HFFc6 (cell line): ENCODE measurements at places on chromosomes 12 and 14. TPM values are rescaled to one million over a fixed set of nuclear protein-coding genes. Genes with fewer than 3 reads are reported as not detected.

Gene KRT6B
- total RNA-seq: not detected in 3 replicates

GRCh38 chr14:31898838-31899528, 178.1 kb upstream of the ARHGAP5 start:
- no peak for DNase-seq

DNA sequence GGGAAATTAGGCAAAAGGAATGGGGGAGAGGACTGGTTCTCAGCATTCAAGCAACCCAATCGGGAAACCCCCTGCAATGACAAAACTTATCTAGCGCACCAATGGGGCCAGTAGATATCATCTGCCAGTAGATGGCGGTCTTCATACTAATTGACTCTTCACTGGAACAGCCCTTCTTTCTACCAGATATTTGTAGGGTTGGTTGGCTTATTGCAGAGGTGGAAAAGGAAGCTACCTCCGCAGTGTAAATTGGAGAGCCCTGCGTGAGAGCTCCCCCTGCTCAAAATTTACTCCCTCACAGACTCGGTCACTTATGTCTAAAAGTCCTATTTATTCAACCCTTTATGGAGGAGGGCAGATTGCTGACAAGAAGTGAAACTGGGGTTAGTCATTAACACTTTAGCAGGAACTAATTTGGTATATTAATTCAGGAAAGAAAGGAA, 166.1 kb upstream of the CCND2 start:
- peak; percentile 50 for DNase-seq

GRCh38 chr12:124906606-124907261, 7.7 kb downstream of the UBC start:
- DNase-seq: peak; percentile 91

GRCh38 chr14:54206516-54206915, 190.3 kb upstream of the CDKN3 start:
- DNase-seq: no peak

Gene TMEM233
- total RNA-seq: not detected in 3 replicates

Gene SLC25A47
- total RNA-seq: not detected in 3 replicates

GRCh38 chr12:14907953-14908352, 22.3 kb upstream of the MGP start:
- DNase-seq: no peak

DNA sequence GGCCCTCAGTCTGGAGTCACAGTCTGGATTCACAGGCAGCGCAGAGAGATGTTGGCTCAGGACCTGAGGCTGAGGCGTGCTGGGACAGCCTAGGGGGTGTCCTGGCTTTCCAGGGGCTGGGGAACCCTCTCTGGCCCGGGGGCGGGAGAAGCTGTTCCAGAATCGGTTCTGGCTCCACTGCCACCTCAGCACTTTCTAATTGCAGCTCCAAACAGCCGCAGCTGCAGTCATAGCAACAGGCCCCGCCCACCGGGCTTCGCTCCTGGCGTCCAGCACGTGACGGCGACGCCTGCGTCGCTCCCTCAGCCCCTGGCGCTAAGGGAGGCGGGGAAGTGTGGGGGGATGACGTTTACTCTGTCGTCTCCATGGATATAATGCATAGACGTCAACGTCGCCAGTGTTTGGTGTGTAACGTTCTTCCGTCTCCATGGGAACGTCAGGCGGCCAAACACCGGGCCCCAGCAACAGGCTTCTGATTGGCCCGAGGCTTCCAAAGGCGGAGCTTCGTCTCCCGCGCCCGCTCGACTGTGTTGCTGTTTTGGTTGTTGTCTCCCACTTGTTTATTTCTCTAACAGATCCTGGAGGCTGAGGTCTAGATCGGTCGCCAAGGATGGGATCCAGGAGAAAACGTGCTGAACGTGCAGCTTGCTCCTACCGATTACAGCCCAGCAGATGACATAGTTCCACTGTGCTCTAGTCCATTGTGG, 19.7 kb upstream of the FOS start:
- DNase-seq: peak; percentile 100

- DNase-seq: no peak
Observed at GRCh38 chr14:86865934-86866333, 1127.0 kb downstream of the GALC start.

Gene SDR39U1
- total RNA-seq: 27.5 and 29.6 TPM in 2 replicates

- no peak for DNase-seq
Observed at GRCh38 chr12:121874071-121874470, 14.5 kb upstream of the PSMD9 start.

DNA sequence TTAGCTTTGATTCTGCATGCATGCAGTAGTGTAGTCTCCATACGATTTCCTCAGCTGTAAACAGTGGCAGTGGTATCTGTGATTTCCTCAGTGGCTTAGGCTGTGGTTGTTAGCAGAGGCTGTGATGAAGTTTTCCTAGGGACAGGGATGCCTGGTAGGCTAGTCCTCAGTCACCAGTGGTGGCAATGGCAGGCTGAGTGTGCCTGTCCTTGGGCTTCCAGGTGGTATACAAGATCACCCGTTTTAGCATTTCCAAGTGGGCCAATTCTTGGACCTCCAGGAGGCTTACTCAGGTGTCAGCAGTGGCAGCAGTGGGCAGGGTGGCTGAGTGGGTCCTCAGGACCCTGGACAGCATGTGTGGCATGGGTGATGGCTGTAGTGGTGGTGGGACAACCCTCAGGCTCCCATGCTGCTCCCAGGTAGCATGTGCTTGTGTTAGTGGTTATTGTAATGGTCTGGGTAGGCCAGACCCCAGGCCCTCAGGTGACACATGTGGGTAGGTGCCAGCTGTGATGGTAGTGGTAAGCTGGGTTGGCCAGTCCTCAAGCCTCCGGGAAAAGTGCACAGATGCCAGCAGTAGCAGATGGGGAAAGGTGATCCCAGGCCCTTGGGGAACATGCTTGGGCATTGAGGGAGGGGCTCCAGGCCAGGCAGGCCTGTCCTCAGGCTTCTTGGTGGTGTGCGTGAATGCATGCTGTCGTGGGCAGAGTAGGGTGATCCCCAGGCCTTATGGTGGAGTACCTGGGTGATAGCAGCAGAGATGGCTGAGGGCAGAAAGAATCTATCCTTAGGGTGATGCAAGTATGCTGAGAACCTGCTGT, 146.5 kb downstream of the PAPOLA start:
- no peak for DNase-seq

DNA sequence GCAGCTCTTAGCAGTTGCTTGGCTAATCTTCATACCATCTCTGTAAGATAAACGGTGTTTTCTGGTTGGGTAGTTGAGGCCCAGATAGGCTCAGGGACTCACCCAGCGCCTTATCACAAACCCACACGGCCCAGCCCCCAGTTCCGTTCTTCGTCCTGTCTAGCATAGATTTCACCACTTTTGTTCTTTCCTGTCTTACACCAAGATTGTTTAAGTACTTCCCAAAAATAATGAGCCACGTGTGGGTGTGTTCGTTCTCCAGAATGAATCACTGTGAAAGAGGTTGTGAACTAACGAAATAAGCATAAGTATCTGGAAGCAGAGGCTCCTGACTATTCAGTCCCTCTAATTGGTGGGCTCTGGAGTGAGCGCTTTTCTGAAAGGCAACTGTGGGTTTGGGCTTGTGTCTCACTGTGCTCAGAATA, 21.4 kb downstream of the ACVR1B start:
- no peak for DNase-seq

Gene WDHD1
- 10.3 to 17.5 TPM (median 17.0 TPM) in 3 replicates for total RNA-seq

- no peak for DNase-seq
Observed at GRCh38 chr12:115203701-115204100, 519.7 kb upstream of the TBX3 start.

GRCh38 chr12:77522247-77522646, 308.4 kb upstream of the NAV3 start:
- DNase-seq: no peak

Gene PLBD1
- not detected in 3 replicates for total RNA-seq

DNA sequence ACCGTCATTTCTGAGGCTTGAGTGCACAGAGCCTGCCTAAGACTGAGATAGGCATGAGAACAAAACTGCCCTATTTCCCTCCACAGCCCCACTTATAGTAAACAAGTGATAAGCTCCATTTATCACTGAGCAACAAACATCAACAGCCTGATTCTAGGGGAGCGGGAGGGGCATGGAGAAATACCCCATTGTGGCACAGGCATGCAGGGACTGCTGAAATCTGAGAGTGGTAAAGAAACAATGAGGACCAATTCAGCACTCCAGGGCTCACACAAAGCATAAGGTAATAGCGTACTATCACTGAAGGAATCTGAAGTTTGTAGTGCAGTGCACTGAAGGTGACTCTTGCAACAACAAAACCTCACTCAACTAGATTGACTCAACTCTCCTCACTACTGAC, 186.7 kb downstream of the ANO2 start:
- DNase-seq: no peak

GRCh38 chr12:121376754-121377697, 22.9 kb upstream of the RNF34 start:
- DNase-seq: no peak

Gene DENND5B
- 9.7 and 10.9 TPM in 2 replicates for total RNA-seq

Gene IL23A
- not detected in 3 replicates for total RNA-seq

DNA sequence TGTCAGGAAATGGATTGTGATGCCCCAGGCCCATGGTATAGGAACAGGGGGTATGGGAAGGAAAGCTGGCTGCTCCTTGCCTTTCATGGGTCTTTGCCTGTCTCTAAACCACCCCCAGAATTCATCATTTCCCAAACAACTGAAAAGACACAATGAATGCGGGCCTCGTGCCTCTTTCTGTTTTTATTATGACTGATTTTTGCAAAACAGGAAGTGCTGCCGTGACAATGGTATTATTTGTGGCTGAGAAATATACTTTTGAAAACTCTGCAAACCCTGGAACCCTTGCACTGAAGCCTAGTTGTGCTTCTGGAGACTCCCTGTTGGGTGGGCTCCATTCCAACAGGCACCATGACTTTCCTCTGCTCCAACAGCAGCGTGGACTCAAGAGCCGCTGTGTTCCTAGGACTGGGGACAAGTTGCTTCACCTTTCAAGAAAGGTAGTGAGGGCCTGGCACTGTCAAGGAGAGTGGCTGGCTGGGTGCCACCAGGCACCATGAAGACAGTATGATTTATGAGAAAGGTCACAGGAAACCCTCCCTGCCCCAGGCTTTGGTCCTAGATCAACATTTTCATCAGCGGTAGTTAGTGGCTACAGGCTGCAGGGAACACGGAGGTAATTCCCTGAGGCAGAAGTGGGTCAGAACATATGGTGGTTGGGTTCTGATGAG, 4.8 kb upstream of the DGLUCY start:
- no peak for DNase-seq

DNA sequence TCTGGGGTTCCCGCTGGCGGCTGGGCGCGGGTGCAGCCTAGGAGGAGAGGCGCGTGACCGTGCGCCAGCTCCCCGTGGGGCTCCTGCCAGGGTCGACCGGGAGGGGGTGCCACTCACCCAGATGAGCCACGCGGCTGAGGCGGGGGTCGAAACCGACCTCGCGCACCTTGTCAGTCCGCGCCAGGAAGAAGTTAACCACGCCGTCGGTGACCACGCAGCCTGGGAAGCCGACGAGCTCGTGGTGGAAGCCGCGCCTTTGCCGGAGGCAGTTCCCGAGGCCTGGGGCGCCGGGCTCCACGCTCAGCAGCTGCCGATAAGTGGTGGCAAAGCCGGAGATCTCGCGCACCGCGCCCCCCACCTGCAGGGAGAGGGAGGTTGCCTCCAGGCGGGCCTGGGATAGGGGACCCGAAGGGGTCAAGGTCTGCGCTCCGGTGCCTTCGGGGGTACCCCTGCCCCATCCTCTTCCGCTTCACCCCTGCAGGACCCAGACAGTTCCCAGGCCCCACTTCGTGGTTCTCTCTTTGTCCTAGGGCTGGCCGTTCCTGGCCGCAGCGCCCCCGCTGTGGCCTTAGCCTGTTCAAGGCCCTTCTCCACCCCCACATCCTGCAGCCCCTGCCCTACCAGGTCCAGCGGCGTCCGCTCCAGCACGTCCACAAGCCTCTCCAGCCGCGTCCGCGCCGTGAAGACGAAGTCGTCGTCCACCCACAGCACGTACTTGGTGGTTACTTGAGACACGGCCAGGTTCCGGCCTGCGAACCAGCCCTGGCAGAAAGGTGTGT, 5.3 kb downstream of the B4GALNT1 start:
- no peak for DNase-seq

- DNase-seq: no peak
Observed at GRCh38 chr12:132472386-132472785, 17.6 kb upstream of the FBRSL1 start.
